ENCODE measurements at places on chromosomes 1 and 21.
A peak's percentile ranks its signal among the peaks of the same experiment; 100 is the strongest.

- no peak overlapping the region for H3K27ac ChIP-seq
- no peak overlapping the region for H3K4me3 ChIP-seq
- DNase-seq: no peak
- no peaks in the 10 kb centered on the region for H3K27me3 ChIP-seq
Measured at GRCh38 chr1:207860531-207860930, 50.4 kb downstream of the CD34 start.

- H3K4me1 ChIP-seq: peaks cover 20% of the 10 kb centered on the region
- no peak overlapping the region for H3K4me3 ChIP-seq
- no peaks in the 10 kb centered on the region for H3K27me3 ChIP-seq
- no peaks in the 10 kb centered on the region for H3K36me3 ChIP-seq
Measured at GRCh38 chr21:39852726-39853500, 14.3 kb upstream of the PCP4 start.

DNA sequence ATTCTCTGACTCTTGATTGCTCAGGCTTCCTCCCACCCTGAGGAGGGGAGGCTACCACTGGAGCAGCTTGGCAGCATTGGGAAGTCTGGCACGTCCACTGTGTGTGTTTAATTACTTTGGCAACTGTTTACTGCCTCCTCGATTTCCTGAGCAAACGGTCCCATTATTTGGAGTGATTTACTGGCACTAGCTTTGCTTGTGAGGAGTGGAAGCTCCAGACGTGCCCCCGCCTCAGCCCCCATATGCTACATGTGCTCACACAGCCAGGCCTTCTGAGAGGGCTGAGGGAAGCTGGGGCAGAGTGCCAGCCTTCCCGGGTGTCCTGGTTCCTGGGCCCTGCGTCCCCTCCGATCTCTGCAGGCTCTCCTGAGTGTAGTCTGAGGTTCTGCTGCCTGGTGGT, 306.2 kb downstream of the PTPRU start:
- H3K27ac ChIP-seq: no peak overlapping the region
- no peaks in the 10 kb centered on the region for H3K4me1 ChIP-seq
- H3K27me3 ChIP-seq: peaks cover 3% of the 10 kb centered on the region

- DNase-seq: no peak
- no peaks in the 10 kb centered on the region for H3K4me1 ChIP-seq
- peaks cover 3% of the 10 kb centered on the region for H3K27me3 ChIP-seq
- H3K4me3 ChIP-seq: no peak overlapping the region
- no peak overlapping the region for H3K27ac ChIP-seq
- H3K36me3 ChIP-seq: no peaks in the 10 kb centered on the region
Measured at GRCh38 chr1:28122183-28122582, 33.8 kb upstream of the EYA3 start.

GRCh38 chr1:111735858-111736544, 3.2 kb downstream of the INKA2 start:
- H3K27me3 ChIP-seq: peaks cover 18% of the 10 kb centered on the region
- peaks cover 11% of the 10 kb centered on the region for H3K4me1 ChIP-seq
- no peaks in the 10 kb centered on the region for H3K36me3 ChIP-seq
- no peak overlapping the region for H3K27ac ChIP-seq

GRCh38 chr1:83960669-83961277, 38.2 kb downstream of the TTLL7 start:
- no peak overlapping the region for H3K27ac ChIP-seq
- peaks cover 4% of the 10 kb centered on the region for H3K36me3 ChIP-seq
- DNase-seq: no peak
- H3K4me1 ChIP-seq: peaks cover 13% of the 10 kb centered on the region

DNA sequence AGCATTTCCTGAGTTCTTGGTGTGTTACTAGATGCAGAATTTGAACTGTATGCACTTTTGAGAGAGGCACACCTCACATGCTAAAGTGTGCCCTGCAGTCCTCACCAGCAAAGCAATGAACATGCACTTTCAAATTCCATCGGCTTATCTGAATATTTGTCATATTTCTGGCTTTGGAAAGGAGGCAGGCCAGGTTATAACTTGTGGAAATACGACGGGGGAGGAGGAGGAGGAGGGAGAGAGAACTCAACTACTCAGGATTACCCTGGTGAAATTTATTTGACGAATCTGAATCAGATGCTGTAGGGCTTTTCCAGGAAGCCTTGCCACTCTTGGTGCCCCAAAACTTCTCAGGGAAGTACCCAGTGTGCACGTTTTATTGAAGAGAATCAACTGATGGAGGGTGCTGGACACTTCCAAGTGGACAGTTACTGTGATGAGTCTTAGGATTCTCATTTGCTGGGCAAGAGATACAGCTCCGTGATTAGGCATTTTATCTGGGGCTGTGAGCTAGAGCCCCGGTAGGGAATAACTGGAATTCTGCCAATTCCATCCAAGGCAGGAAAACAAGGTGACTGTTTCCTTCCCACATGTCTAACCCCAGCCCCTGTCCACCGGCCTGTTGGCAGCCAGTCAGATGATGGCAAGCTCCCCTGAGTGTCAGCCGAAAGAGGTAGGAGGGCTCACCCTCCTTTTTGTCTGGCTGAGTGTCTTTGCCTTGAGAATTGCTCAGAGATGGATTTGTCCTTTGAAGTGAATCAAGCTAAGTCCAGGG, 3.8 kb downstream of the PDPN start:
- no peaks in the 10 kb centered on the region for H3K36me3 ChIP-seq
- peaks cover 35% of the 10 kb centered on the region for H3K27me3 ChIP-seq
- peaks cover 4% of the 10 kb centered on the region for H3K4me1 ChIP-seq
- H3K27ac ChIP-seq: no peak overlapping the region

GRCh38 chr1:5617546-5617945, 374.7 kb downstream of the NPHP4 start:
- no peak for DNase-seq
- H3K27me3 ChIP-seq: peaks cover 27% of the 10 kb centered on the region
- no peak overlapping the region for H3K4me3 ChIP-seq
- no peaks in the 10 kb centered on the region for H3K4me1 ChIP-seq
- H3K27ac ChIP-seq: no peak overlapping the region

- DNase-seq: no peak
- H3K4me3 ChIP-seq: no peak overlapping the region
- peaks cover 4% of the 10 kb centered on the region for H3K36me3 ChIP-seq
- no peak overlapping the region for H3K27ac ChIP-seq
- peaks cover 7% of the 10 kb centered on the region for H3K4me1 ChIP-seq
- H3K27me3 ChIP-seq: no peaks in the 10 kb centered on the region
Measured at GRCh38 chr1:92754000-92754718, 30.7 kb downstream of the EVI5 start.

GRCh38 chr1:145979746-145980456, 15.4 kb downstream of the POLR3GL start:
- H3K36me3 ChIP-seq: peaks cover 1% of the 10 kb centered on the region
- DNase-seq: no peak
- H3K27me3 ChIP-seq: no peaks in the 10 kb centered on the region
- H3K4me1 ChIP-seq: peaks cover 6% of the 10 kb centered on the region

DNA sequence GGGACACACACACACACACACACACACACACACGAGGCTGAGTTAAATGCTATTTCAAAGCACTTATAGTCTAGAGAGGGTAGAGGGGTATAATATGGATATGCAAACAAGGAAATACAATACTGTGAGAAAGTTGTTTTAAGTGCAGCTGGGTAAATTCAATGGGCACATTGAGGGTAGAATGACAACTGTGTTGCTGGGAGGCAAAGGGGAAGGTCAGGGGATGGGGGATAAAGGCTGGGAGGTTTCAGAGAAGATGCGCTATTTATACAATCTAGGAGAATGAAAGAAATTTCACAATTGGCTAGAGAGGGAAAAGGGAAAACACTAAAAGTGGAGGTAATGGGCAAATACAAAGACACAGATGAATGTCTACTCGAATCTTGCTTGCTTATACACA, 19.4 kb downstream of the EXTL2 start:
- no peak for DNase-seq
- no peak overlapping the region for H3K4me3 ChIP-seq
- no peaks in the 10 kb centered on the region for H3K27me3 ChIP-seq
- peak overlapping the region; percentile 58 for H3K27ac ChIP-seq
- H3K36me3 ChIP-seq: peaks cover 7% of the 10 kb centered on the region
- peaks cover 10% of the 10 kb centered on the region for H3K4me1 ChIP-seq

DNA sequence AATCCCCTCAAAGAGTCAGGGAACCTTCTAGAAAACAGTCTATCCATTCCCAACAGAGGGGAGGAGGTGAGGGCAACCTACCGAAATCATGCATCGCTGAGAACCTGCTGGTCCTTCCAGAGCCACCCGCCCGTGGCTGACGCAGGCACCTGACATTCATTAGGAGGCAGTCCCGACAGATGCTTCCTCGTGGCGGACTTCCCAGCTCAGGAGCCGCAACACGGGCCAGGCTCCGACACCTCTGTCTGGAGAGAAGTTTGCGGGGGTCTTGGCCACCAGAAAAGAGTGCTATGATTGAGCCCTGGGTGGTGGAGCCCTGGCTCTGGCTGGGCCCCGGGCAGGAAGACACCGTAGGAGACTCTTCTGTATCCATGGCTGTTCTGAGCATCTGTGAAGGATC, 86.4 kb upstream of the ARHGEF16 start:
- peaks cover 10% of the 10 kb centered on the region for H3K36me3 ChIP-seq
- no peak for DNase-seq
- H3K27me3 ChIP-seq: no peaks in the 10 kb centered on the region
- H3K4me1 ChIP-seq: peaks cover 24% of the 10 kb centered on the region

- H3K27ac ChIP-seq: peak overlapping the region; percentile 97
- H3K36me3 ChIP-seq: peaks cover 1% of the 10 kb centered on the region
- peak overlapping the region; percentile 73 for H3K4me3 ChIP-seq
- DNase-seq: peak; percentile 14
Measured at GRCh38 chr1:212607206-212607912, 1.2 kb upstream of the ATF3 start.

DNA sequence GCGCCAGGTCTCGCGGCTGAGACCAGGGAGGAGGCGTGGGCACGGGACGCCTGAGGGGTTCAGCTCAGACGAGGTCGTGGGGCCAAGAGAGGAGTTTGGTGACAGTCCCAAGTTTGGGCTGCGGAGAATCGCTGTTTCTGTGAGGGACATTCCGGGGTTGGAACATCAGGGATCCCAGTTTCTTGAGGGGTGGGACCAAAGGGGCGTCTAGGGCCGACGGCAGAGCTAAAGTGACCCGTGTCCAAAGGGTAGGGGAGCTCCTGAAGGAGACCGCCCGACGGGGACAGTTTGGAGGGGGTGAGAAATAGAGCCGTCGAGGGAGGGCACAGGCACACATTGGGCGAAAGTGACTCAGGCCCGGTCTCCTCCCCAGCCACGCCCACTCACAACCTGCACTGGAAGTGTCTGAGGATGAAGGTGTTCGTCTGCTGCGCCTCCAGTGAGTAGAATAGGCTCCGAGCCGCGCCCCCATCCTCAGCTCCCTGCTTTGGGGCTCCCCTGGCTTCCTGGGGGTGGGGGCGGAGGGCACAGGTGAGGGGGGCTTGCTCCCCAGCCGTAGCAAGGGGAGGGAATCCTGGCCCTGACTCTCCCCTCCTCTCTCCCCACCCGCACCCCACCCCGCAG, 7.0 kb downstream of the EFNA3 start:
- no peak for DNase-seq
- peak overlapping the region; percentile 98 for H3K27ac ChIP-seq
- H3K27me3 ChIP-seq: peaks cover 38% of the 10 kb centered on the region
- peak overlapping the region; percentile 95 for H3K4me3 ChIP-seq
- H3K4me1 ChIP-seq: peaks cover 22% of the 10 kb centered on the region

- no peak for DNase-seq
- H3K4me1 ChIP-seq: peaks cover 9% of the 10 kb centered on the region
- no peak overlapping the region for H3K27ac ChIP-seq
- no peaks in the 10 kb centered on the region for H3K36me3 ChIP-seq
- H3K27me3 ChIP-seq: no peaks in the 10 kb centered on the region
Measured at GRCh38 chr1:111366256-111366655, 61.3 kb downstream of the OVGP1 start.

GRCh38 chr1:27873671-27874384, 1.5 kb downstream of the THEMIS2 start:
- H3K36me3 ChIP-seq: no peaks in the 10 kb centered on the region
- H3K27ac ChIP-seq: no peak overlapping the region
- no peak overlapping the region for H3K4me3 ChIP-seq
- peaks cover 12% of the 10 kb centered on the region for H3K27me3 ChIP-seq
- DNase-seq: no peak
- peaks cover 3% of the 10 kb centered on the region for H3K4me1 ChIP-seq

GRCh38 chr1:19815801-19816736, 986 bp upstream of the RNF186 start:
- no peak overlapping the region for H3K27ac ChIP-seq
- H3K4me1 ChIP-seq: peaks cover 22% of the 10 kb centered on the region

GRCh38 chr1:6972399-6972798, 187.1 kb downstream of the CAMTA1 start:
- H3K4me1 ChIP-seq: no peaks in the 10 kb centered on the region
- peaks cover 17% of the 10 kb centered on the region for H3K27me3 ChIP-seq
- H3K27ac ChIP-seq: no peak overlapping the region
- no peak for DNase-seq
- H3K4me3 ChIP-seq: no peak overlapping the region

GRCh38 chr1:17070163-17070525, 16.3 kb upstream of the SDHB start:
- no peaks in the 10 kb centered on the region for H3K36me3 ChIP-seq
- peaks cover 5% of the 10 kb centered on the region for H3K27me3 ChIP-seq
- no peak overlapping the region for H3K27ac ChIP-seq
- H3K4me3 ChIP-seq: no peak overlapping the region
- no peaks in the 10 kb centered on the region for H3K4me1 ChIP-seq

GRCh38 chr1:7687411-7687810, 83.7 kb upstream of the VAMP3 start:
- peaks cover 22% of the 10 kb centered on the region for H3K27me3 ChIP-seq
- no peak overlapping the region for H3K4me3 ChIP-seq
- no peak for DNase-seq
- H3K27ac ChIP-seq: peak overlapping the region; percentile 71
- H3K4me1 ChIP-seq: no peaks in the 10 kb centered on the region

DNA sequence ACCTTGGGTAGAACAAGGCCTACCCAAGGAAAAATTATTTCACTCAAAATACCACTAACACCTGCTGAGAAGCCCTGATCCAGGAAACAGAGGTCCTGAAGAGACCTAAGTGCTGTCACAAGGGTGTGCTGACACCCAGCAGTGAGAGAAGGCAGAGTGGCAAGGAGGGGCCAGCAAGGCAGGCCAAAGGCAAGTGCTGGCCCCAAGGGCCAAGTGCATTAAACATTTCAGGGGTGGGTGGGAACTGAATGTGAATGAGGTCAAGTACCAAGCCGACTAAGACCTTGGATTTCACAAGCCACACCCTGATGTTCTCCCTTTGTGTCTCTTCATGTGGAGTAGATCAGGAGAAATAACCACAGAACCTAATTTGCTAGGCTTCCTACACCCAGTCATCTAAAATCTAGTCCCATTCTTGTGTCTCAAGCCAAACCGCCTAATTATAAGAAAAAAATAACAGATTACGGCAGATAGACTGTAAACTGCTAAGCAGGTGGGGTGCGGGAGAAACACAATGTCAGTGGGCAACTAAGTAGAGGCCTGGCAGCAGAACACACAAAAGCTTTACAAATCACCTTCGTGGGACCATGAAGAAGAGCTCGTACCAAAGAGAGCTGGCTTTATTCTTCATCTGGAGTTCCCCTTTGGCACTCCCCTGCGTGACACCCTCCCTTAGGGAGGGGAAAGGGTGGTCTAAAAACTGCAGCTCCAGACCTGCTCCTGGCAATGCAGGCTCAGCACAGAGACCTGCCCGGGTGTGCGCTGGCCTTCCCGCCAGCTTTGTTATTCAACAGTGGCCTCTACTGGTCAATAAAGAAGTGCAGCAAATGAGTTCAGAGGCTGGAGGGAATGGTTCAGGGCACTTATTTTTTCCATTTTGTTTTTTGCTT, 8.7 kb downstream of the UBE2G2 start:
- peak; percentile 31 for DNase-seq
- H3K27ac ChIP-seq: peak overlapping the region; percentile 78
- H3K36me3 ChIP-seq: peaks cover 6% of the 10 kb centered on the region
- H3K4me3 ChIP-seq: no peak overlapping the region

GRCh38 chr1:25834894-25835293, 15.1 kb downstream of the MTFR1L start:
- H3K4me3 ChIP-seq: no peak overlapping the region
- H3K36me3 ChIP-seq: peaks cover 11% of the 10 kb centered on the region
- H3K4me1 ChIP-seq: peaks cover 5% of the 10 kb centered on the region
- DNase-seq: no peak
- no peak overlapping the region for H3K27ac ChIP-seq

Data from progenitor cell of endocrine pancreas (in vitro differentiated cells).